ENCODE measurements at places on chromosomes 2 and 18.

GRCh38 chr2:182826064-182826463 lies 40.4 kb downstream of the FRZB start:
- DNase-seq = no peak

GRCh38 chr2:32952761-32953476 lies 6.2 kb downstream of the LTBP1 start:
- no peak for DNase-seq

DNA sequence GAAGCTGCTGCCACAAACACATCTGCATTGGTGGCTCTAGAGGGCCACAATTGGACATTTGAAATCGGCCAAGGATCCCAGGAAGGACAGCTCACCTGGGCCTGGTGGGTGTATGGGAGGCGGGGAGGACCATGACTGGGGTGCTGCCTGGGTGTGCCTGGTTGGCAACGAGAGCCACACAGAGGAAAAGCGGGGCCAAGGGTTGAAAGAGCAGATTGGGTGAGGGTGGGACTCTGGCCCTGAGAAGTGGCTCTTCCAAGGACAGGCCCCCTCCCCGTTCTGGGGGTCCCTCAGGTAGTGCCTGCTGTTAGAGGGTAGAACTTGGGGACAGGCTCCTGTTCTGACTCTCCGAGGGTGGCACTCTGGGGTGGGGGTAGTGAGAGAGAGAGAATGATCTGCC lies 102.9 kb downstream of the CLIP4 start:
- DNase-seq = no peak

- no peak for DNase-seq
These were observed 90.6 kb downstream of the LDLRAD4 start for GRCh38 chr18:13309031-13309747.

- DNase-seq = no peak
These were observed 122.8 kb downstream of the OSBPL1A start for GRCh38 chr18:24274837-24275236.

GRCh38 chr2:118477111-118477862 lies 370.2 kb downstream of the EN1 start:
- DNase-seq = no peak

GRCh38 chr2:45352506-45352905 lies 258.6 kb downstream of the SRBD1 start:
- DNase-seq = no peak

- DNase-seq = no peak
These were observed 1.3 kb downstream of the DUSP28 start for GRCh38 chr2:240561325-240561971.

All from GM23338 (cell line).